Brain pericyte (primary cell): ENCODE measurements at places on chromosomes 2 and 18.

DNA sequence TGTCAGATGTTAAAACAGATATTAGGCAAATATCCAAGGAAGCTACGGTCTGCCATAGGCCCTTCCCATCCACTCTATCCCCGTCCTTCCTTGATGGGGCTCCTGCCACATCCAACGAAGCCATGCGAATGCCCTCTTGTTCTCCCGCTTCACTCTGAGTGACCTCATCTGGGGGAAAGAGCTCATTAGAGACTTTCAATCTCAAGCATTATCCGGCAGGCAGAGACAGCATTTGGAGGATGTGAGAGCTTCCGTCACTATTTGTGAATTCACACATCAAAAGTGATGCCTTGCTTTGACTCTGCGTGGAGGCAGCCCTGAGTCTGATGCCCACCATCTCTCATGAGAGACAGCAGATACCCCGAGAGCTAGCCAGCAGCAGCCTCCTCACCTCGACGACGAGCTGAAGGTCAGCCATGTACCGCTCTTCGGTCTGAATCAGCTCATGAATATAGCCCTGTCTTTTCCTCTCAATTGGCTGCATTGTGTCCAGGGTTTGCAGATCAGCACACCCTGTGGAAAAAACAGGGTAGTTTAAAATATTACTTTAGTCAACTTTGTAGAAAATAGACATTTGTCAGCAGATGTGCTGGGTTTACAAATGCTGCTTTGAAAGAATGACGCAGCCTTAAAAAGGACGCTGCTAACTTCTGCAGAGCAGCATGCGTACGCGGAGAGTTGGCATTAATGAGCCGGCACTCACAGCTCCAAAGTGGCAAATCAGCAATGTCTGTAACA lies 45.9 kb downstream of the FAM228A start:
- DNase-seq = no peak

DNA sequence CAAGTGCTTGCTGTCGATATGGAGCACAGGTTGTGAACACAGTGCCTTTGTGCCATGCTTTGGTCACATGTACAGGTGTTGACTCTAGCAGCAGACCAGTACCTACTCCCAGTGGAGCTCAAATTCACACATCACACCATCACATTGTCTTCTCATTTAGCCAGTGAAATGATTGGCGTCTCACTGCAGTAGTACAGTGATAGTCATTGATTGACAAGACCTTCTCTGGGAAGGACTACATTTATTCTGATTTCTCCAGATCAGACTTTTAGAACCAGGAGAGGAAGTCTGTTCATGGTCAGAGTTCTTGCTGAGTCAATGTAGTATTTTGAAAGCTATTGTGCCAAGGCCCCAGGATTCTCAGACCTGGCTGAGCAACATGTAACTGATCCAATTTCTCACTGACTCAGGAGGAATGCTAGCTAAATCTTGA lies 75.2 kb downstream of the FMNL2 start:
- no peak for DNase-seq

- no peak for DNase-seq
Observed at GRCh38 chr2:21539685-21540084, 415.9 kb downstream of the TDRD15 start.

DNA sequence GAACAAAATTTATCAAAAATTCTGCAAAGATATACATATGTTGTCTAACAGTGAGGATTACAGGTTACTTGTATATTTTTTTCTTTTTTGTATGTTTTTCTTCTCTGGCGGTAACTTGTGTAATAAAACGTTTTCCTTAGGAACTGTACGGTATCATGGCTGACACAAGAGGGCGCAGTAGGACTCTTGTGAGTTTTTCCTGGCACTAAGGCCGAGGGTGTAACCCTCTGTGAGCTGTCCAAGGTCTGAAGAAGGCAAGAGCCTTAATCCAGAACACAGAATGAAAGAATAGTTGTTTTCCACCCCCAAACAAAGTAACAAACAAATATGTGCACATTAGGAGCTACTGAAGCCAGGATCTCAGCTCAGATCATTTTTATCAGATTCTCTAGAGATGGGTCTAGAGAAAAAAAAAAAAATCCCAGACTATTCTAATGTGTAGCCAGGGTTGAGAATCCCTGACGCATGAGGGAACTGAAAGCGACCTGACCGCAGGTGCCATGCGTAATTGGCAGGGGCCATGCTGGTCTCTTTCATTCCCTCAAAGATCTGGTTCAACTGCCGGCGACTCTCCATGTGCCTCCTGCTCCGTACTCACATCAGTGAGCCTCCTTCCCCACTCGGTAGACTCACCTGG lies 27.0 kb downstream of the TMEM200C start:
- peak; percentile 47 for DNase-seq

DNA sequence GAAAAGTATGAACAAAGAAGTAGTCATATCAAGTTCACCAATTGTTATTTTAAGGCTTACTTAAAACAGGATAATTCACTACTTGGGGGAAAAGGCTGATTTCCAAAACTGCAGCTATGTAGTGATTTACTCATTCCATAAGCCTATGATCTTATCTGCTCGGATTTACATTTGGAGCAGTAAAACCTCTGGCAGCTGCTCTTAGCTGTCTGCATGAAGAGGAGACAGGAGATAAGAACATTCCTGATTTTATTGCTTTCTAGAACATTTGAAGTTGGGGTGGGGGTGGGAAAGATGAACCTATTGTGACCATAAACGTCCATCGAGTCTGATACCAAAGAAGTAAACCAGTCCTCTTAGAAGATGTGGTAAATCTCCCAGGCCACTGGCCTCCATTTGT lies 120.9 kb downstream of the MMADHC start:
- DNase-seq = no peak

DNA sequence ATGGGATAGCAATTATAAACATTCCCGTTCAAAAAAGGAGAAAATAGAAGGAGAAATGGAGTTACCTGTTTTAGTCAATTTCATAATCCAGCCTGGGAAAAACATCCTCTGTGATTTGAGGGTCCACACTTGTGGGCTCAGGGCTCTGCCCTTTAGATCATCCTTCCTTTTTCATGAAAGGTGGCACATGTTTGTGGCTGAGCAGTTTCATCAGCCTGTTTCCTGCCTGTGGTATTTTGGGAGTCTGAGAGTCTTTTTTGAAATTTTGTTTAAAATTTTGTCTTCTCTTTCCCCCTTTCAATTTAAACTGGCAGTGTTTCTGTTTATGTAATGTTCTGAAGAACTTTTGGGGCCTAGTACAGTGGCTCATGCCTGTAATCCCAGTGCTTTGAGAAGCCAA lies 84.0 kb downstream of the KIAA1328 start:
- DNase-seq = no peak

GRCh38 chr18:9846162-9846925 lies 39.4 kb upstream of the TXNDC2 start:
- no peak for DNase-seq

DNA sequence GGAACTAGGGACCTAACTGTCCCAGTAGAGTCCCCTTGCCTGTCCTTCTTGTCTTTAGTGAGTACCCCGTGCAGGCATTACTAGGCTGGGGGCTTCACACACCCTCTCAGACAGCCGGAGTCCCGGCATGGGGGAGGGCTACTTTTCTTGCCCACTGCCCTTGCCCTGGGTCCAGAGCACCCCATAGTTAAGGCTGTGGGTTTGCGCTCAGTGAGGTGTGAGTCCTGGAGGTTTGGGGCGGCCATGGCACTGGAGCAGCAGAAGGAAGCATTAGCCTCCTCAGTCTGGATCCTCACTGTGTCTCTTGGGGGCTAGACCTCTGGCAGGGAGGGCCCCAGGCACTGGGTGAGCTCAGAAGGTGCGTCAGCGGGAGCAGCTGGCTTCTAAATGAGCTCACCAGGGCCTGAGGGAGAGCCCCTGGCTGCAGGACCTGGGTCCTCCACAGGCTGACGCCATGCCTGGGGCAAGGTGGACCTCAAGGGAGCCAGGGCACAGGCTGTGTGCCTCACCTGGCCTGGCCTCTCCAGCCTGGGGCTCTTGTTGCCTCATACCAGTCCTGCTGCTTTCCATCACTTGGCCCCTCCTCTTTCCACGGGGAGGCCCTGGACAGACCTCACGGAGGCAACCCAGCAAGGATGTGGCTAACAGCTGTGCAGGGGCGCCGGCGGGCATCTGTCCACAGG lies 27.4 kb downstream of the HS6ST1 start:
- no peak for DNase-seq

DNA sequence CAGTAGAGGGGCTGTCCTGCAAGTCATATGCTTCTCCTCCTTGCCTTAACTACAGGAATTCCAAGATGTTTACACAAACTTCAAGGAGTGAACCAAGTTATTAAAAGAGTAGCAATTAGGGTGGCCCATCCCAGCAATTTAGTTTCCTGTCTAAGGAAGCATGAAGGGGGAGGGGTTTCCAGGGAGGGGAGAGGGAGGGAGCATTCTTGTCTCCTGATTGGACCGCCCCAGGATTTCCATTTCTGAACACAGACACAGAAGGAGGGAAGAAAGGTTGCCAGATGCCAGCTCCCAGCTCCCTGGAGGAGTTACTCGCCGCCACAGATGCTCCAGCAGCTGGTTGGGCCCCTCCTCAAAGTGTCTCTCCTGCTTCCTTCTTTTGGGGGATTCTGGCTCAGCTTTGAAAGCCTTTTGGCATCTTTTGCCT lies 107.6 kb downstream of the TRIB2 start:
- DNase-seq = no peak

GRCh38 chr2:9815844-9816279 lies 27.4 kb upstream of the TAF1B start:
- DNase-seq = no peak

- no peak for DNase-seq
Observed at GRCh38 chr2:86468162-86469033, 27.2 kb downstream of the KDM3A start.

DNA sequence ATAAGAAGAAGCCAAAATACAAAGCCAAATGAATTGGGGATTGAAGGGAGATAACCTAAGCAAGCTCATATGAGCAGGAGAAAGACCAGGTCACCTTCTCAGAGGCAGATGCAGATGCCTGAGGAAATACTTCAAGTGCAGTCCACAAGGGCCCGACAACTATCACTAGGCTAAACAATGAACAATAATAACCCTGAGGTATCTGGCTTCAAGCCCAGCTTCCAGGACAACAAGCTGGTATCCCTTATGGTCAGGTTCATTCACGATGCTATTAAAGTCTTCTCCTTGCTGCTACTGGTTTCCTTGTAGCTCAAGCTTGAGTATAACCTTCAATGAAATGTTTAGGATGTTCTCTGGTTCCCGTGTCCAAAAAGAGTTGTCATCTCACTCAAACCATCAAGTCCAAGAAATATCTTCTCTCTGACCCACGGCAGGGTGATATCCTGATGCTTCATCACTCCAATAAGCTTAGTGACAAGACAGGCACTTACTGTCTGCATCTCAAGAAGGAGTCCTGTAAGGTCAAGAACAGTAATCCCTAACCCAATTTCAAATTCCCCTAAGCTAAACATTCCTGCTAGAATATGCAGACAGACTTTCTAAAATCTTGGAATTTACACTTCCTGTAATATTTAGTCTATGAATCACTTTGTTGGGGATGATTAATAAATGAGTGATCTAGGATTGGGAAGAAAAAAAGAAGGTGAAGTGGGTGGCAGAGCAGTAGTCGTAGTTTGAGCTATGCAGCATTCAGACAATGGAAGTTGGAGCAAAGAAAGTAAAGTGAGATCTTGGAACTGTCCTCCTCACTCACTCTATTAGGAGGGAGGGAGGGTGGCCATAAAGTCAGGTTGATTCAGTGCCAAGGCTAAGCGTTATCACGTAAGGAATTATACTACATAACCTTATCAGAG lies 33.1 kb downstream of the CHN1 start:
- DNase-seq = no peak

DNA sequence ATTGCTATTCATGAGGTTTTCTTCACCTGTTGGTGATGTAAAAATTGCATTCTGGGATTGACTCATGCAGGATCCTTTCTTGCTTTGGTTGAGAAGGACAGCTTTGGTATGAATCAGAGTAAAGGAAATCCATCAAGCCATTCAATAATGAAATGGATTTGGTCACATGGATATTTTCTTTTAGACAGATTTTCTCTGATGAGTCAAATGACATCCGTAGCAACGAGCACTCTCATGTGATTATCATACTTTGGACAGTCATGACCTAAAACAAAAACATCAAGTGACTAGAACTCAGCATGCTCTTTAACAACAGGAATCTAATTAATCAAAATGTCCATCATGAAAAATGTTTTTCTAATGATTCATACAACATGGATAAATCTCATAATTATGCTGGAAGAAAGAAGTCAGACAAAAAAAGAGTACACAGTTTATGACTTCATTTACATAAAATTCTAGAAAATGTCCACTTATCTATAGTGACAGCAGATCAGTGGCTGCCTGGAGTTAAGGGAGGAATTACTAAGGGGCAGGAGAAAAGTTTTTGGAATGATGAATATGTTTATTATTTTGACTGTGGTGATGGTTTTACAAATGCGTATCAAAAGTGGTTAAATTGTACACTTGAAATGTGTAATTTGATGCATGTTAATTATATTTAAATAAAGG lies 30.7 kb downstream of the TRAK2 start:
- no peak for DNase-seq

DNA sequence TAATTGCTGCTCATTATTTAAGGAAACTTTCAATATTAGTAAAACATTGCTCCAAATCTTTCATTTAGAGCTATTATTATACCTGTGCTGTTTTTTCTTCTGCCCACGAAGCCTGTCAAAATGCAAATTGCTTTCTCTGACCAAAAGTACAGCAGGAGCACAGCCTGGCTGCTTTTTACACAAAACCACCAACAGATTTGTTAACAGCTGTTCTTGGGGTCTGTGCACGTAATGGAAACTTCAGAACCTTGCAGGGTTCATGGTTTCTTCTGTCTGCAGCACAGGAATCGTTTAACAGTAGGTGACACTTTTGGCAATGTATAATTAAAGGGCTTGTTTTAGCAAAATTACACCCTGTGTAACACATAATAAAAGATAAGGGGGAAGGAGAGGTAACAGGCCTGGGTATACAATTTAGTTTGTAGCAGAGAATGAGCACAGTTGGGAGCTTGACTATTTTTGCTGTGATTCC lies 447.3 kb downstream of the KCNJ3 start:
- no peak for DNase-seq

- peak; percentile 61 for DNase-seq
Observed at GRCh38 chr18:44742718-44743311, 62.1 kb downstream of the SETBP1 start.

DNA sequence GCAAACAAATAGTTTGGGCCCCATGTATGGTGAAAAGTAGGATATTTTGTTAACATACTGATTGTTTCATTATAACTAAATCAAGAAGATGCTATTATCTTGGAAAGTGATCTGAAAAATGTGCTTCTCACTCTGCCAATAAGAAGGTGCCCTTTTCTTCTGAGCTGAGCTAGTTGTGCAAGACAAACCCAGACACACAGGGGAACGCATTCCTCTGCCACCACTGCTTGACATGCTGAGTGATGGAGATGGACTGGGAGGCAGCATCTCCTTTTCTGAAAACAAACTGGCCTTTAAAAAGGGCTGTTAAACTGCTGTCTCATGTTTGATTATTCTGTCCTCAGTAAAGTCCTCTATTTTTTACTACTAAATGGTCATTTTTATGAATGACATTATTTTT lies 1989.9 kb upstream of the CELF4 start:
- DNase-seq = no peak
